ENCODE measurements at places on chromosomes 4 and X.

GRCh38 chr4:183347146-183347545 lies 24.9 kb upstream of the CLDN24 start:
- no peak for DNase-seq

DNA sequence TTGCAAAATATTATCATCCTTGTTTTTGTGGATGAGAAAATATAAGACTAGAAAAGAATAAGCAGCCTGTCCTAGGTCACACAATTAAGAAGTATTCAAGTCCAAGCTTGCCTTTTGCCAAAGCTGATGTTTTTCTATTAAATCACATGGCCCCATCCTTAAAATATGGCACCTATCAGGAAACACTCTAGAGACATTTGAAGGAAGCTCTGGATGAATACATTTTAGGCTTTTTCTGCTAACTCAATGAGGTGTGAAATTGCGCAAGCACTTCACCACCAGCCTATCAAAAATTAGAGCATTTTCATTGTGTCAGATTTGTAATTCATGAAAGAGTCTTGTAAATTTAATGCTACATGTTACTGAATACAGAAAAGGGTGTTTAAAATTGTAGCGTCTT lies 251.1 kb upstream of the MAD2L1 start:
- peak; percentile 1 for DNase-seq

- DNase-seq = no peak
These were observed 16.8 kb downstream of the POLR2B start for GRCh38 chr4:56995525-56995924.

- no peak for DNase-seq
These were observed 159.3 kb downstream of the FAM47B start for GRCh38 chrX:35101901-35102300.

GRCh38 chr4:33886356-33886755 lies 2358.0 kb downstream of the ARAP2 start:
- DNase-seq = no peak

- DNase-seq = no peak
These were observed 6.3 kb downstream of the FMR1 start for GRCh38 chrX:147917700-147918695.

GRCh38 chr4:141427726-141428296 lies 207.1 kb downstream of the ZNF330 start:
- DNase-seq = no peak
